ENCODE measurements at places on chromosomes 5 and 9.

GRCh38 chr9:17387565-17387964 is 191.3 kb upstream of the SH3GL2 start:
- no peak for DNase-seq

DNA sequence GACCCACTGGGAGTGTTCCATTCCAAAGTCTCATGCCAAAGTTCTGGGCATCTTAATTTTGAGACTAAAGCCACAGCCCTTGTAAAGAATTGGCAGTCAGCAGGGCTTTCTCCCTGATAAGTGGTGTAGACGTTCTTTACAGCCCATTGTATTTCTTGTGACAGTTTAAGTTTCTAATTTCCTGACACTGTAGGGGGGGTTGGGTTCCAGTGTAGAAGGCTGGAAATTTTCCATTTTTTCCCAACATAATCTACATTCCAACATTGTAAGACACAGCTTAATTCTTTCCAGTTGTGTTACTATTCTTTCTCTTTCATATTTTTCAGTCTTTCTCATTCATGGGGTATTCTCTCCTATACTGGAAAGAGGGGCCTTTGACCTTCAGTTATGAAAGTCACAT is 121.1 kb downstream of the FBXL7 start:
- no peak for DNase-seq

DNA sequence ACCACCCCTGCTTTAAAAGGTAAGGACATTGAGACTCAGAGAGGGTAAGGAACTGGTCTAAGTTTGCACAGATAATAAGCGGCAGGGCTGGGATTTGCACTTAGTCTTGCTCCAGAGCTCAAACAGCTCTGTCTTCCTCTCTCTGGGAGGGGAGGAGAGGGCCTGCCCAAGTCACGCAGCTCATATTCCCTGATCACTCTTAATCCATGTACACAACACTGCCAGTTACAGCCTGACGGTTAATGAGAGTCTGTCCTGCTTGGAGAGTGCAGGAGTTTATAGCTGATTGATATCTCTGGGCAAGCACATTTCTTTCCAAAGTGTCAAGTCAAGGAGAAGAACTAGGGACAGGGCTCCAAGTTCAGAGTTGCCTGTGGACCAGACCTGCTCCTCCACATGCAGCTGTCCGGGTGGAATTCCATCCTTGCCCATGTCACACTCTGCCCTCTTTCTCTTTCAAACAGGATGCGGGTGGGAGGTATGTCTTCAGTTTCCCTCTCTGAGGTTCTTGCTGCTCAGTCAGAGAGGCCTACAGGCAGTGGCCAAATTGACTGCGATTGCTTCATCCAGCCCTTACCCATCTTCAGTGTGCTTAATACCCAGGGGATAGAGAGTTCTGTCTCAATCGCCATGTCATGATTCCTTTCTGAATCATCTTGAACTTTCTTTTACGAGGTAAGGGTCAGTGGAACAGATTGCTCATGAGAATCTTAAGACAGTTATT is 54.5 kb downstream of the GALNT12 start:
- DNase-seq, result no peak

GRCh38 chr5:167950126-167950721 is 341.2 kb upstream of the WWC1 start:
- no peak for DNase-seq

DNA sequence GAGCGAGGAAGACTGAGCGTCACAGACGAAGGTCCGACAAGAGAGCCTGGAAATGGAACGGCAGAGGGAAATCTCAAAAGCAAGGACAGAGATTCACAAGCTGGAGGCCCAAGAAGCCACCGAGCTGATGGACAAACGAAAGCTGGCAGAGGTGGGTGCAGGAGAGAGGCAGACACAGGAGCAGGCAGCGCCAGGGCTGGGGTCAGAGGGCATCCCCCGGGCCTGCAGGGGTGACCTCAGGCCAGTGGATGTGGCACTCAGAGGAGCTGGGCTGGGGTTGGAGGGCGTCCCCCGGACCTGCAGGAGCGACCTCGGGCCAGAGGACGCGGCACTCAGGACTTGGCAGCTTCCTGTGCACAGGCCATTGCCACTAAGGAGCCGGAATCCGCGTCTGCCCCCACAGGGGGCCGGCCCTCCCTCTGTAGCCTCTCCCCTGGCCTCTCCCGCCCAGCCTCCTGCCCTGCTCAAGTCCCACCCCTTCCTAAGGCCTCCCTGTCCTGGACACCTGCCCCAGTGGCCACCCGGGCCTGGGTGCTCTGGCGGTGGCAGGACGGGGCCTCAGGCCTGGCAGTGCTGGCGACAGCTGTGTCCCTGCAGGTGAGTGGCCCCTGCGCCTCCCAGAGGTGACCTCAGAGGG is 40.4 kb downstream of the EXD3 start:
- no peak for DNase-seq

GRCh38 chr9:16673171-16673570 is 197.3 kb downstream of the BNC2 start:
- no peak for DNase-seq

GRCh38 chr5:159833846-159834245 is 82.4 kb upstream of the ADRA1B start:
- no peak for DNase-seq
